ENCODE measurements at places on chromosomes 16 and 17.
A peak's percentile ranks its signal among the peaks of the same experiment; 100 is the strongest.

DNA sequence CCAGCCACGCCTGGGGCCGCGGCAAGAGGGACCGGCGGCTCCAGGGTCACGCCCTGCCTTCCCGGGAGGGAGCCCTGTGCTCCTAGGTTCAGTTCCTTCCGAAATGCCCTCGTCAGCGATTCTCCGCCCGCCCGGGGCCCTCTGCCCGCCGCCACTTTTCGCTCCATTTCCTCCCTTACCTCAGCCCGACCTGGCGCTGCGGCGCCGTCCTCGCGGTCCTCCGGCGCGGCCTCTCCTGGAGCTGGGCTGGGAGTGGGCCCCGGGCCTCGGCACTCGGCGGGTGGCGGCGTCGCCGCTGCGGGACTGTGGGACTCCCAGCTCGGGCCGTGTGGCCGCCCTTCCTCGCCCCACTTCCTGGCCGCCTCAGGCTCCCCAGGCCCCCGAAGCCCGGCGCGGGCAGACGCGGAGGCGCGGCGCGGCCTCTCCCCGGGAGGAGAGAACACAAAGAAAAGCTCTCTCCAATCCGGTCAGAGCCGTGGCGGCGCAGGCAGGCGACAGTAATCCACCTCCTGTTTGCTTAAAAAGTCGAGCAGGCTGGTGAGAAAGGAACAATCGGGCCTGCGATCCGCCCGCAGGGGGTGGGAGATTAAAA lies 1.6 kb downstream of the BAHCC1 start:
- no peak for DNase-seq

DNA sequence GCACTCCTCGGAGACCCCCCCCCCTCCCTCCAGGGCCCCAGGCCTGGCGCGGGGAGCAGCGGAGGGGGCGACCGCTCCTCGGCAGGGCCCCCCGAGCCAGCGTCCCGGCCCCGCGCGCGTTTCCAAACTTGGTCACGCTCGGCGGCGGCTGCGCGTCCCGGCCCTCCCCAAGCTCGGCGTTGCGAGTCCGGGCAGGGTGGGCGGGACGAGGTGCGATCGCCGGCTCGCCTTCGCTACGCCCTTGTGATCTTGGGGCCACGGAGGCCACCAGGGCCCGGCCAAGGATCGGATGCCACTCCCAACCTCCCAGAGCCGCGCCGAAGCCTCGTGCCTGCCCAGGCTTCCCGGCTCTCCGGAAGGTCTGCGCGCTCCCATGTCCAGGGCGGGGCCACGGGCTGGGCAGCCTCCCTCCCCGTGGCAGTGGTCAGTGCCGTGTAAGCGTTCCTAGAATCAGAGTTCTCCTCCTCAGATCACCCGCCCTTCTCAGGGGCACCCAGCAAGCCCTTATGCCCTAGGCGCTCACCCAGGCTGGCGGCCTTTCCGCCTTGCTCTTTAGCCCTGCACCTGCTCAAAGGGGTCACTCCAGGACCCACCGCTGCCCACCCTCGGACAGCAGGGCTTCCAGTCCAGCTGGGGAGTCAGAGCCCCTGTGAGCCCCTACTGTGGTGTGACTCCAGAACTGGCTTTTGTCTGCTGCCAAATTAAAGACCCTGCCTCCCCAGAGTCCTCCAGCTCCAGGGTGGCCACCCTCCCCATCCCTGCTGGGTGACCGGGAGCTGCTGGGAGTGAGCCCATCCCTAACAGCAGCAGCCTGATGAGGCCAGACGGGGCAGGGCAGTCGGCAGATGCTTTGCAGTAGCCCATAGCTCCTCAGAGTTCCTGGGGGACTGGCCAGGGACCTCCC lies 12.2 kb upstream of the MRPS23 start:
- DNase-seq: no peak

DNA sequence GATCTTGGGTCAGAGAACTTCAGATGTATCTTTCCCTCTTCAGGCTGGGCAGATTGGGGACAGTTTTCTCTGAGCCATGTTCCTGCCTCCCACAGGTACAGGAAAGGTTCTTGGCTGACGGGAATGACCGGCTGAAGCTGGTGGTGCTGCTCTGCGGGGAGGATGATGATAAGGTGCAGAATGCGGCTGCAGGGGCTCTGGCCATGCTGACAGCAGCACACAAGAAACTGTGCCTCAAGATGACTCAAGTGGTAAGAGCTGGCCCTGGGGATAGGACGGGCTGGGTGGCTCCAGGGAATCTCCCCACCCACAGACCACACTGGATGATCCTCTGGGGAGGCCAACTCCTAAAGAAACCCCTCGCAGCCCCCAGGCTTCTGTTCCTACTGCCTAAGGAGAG lies 10.9 kb downstream of the SLC35G3 start:
- no peak for DNase-seq

- no peak for DNase-seq
These were observed 13.7 kb downstream of the AP1G1 start for GRCh38 chr16:71794943-71795342.

GRCh38 chr16:68313116-68313515 lies 2.3 kb downstream of the PRMT7 start:
- no peak for DNase-seq

- no peak for DNase-seq
These were observed 1.5 kb upstream of the ADAM11 start for GRCh38 chr17:44757045-44757917.

GRCh38 chr16:85132456-85133289 lies 20.4 kb upstream of the CIBAR2 start:
- DNase-seq: no peak

DNA sequence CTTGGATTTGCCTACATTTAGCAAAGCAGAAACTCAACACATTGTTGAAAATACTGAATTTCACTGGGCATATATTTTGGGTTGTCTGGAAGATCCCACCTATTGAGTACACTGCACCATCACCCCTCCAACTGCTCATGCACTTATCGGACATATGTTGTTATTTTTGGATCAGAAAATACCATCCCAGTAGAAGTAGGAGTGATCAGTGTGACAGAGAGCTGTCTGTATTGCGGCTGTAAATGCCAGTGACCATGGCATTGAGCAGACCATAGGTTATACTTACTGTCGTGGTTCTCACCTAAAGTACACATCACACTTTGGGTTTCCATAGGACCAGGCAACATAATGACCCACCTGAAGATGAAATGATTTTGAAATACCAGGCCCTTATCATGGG lies 264.7 kb downstream of the CDH13 start:
- DNase-seq: no peak

DNA sequence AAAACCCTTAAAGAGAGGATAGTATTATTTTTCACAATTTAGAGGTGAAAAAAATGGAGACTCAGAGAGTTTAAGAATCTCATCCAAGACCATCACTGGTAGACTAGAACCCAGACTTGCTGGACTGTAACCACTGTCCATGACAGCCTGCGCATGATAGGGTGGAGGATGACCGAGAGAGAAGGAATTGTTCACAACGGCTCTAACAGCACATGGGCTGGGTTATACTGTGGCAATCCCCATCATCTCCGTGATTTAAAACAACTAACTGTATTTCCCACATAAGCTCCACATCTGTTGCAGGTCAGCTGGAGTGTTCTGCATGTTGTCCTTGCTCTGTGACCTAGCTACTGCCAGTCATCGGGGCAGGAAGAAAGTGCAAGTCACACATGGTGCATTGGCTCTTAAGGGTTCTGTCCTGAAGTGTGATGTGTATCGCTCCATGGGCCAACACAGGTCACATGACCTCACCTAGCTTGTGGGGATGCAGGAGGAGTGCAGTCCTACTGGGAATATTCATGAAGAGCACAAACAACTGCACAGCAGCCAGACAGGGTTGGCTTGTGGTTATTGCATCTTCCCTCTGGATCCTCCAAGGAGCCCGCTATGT lies 131.2 kb upstream of the MPHOSPH6 start:
- DNase-seq: no peak

GRCh38 chr17:44197980-44198720 lies 1.5 kb downstream of the ATXN7L3 start:
- no peak for DNase-seq

DNA sequence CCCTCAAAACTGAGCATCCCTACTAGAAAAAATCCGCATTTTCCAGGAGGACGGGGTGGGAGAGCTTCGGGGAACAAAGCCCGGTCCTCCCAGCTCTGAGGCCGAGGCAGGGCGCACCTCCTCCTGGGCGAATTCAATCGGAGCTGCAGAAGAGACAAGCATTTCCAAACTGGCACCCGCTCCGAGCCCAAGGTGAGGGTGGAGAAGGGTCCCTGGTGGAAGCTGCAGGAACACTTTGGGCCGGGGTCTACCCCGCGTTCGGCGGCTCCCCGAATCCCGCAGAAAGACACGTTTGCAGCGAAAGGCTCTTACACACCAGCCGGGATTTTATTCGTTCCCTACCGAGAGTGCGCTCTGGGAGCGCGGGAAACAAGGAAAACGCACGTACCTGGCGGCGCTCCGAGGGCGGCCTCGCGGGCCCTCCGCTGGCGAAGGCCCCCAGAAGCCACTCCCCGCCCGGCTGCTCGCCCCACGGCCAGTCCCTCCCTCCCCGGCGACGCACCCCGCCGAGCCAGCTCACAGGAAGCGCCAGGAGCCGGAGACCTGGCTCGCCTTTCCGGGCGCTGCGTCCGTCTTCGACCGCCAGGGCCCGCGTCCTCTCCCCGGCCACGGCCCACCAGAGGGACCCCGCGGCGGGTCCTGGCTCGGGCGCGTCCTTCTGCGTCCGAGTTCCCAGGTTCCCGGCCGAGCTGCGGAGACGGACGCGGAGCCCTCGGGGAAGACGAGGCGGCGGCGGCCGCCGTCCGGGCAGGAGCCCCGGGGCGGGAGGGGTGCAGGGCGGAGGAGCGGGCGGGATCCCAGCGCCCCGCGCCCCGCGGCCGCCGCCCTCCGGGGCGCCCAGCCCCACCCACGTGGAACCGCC lies 49.8 kb upstream of the BAHCC1 start:
- no peak for DNase-seq

- peak; percentile 98 for DNase-seq
These were observed 9.1 kb upstream of the COL1A1 start for GRCh38 chr17:50210240-50211225.

GRCh38 chr17:64741038-64741641 lies 79.0 kb upstream of the SMURF2 start:
- DNase-seq: peak; percentile 24

DNA sequence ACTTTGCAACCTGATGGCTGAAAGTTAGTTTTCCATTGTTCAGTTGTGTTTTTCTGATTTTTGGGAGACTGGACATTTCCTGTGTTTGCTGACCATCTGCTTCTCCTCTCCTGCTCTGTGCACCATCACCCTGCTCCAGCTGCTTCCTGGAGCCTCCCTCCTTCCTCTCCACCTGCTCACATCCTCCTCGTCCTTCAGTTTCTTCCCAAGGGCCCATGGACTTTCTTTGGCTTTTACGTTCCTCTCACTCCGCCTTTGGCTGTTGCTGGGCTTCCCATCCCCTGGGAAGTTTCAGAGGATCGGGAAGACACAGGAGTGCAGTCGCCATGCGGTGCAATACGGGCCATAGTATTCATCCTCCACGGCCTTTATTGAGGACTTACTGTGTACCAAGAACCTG lies 61.6 kb downstream of the TNFRSF13B start:
- no peak for DNase-seq

GRCh38 chr17:72423718-72424117 lies 302.9 kb downstream of the SOX9 start:
- no peak for DNase-seq

DNA sequence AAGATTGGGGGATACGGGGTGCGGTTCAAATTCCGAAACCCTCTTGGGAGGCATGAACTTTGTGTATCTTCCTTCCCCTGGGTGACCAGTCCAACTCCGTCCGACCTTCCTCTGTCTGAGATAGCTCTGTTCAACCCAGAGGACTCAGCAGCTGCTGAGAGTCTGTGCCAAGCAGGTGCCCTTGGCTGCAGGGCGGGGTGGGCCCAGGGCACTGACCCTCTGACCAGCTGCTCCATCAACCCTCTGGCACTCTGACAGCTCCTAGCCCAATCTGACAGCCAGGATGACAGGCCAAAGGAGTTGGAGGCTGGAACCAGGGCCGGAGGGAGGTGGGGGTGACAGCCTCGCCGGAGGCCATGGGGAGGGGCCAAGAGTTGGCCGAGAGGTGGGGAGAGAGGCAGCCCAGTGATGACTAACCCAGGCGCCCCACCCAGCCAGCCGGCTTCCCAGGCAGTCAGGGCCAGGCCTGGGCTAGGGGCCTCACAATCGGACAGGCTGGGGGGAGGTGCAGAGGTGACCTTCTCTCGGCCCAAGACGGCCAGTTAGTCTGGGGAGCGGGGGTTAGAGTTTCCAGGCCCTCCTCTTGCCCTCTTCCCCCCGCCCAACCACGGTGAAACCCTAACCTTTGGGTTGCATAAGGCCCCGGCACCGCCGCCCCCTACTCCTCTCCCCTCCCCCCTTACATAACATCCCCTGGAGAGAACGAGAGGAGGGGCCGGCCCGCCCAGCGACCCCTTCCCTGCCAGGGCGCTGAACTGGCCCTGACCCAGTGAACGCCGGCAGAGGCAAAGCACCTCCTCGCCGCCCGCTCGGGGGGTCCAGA lies 5.0 kb upstream of the TLCD2 start:
- DNase-seq: peak; percentile 73

GRCh38 chr17:41739661-41740352 lies 5.4 kb upstream of the HAP1 start:
- DNase-seq: no peak

- no peak for DNase-seq
These were observed 3.4 kb downstream of the USH1G start for GRCh38 chr17:74919440-74920305.

- DNase-seq: no peak
These were observed 11.2 kb downstream of the TFAP4 start for GRCh38 chr16:4261557-4262172.

DNA sequence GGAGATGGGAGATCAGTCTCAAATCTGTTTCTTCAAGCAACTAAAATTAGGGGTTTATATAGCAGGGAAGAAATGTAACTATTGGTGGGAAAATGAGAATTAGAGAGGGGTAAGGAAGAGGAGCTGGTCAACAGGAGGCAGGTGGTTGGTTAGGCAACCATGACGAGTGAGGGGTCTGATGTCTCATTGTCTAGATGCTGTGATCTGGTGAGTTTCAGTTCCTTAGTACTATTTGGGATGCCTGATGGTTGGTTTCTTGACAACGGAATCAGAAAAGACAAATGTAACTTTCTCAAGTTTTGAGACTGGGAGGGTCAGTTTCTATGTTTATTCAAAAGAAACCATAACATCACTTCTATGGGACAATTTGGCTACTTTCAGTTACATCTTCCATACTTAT lies 415.3 kb upstream of the C16orf82 start:
- no peak for DNase-seq

- no peak for DNase-seq
These were observed 11.2 kb downstream of the METTL22 start for GRCh38 chr16:8632675-8633182.
